ENCODE measurements at places on chromosomes 3 and 15.

GRCh38 chr3:154018100-154018696 is 103.0 kb upstream of the ARHGEF26 start:
- DNase-seq = peak; percentile 19

DNA sequence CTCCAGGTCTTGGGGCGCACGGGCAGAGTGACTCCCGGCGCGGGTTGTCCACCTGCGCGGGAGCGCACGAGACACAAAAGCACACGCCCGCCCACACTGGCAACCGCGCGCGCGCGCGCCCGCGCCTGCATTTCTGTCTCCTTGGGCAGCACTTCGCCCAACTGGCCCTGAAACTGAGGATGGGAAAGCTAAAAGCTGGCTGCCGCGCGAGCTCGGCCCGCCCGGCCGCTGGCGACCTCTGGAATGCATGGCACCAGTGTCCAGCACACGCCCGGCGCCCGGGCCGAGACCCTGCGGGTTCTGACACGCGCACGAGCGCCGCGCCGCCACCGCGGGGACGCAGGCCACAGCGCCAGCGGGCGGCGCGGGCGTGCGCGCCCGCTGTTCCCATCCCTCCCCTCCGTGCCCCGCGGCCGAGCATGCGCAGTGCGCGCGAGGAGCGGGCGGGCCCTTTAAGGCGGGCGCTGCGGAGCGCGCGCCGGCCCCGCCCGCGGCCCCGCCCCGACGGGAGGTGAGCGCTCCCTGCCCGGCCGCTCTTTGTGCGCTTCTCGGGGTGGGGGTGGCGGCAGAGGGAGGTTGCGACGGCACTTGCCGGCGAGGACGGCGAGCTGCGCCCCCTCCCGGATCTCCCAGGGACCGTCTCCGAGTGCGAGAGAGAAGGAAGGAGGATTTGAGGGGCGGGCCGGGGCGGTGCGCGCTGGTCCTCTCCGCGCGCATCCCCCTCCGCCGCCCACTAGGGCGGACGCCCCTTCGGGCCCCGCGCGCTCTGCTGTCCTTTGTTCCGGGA is 1.0 kb upstream of the MEX3B start:
- DNase-seq = peak; percentile 94

DNA sequence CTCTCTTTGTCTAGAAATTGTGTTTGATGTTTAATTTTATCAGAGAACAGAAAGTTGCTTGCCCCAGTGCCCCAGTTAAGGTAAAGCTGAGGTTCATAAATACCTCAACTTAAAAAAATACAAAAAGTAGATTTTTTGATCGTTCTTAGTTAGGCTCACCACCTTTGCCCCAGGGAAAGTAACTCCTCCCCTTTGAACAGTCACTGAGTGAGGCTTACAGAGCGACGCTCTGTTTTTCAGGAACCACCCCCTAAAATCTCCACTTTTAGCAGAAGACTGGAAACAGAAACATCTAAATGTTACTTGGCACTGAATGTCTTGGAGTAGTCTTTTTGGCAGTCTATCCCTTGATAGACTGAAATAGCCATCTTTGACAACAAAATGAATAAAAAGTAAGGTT is 24.9 kb downstream of the BLM start:
- no peak for DNase-seq

DNA sequence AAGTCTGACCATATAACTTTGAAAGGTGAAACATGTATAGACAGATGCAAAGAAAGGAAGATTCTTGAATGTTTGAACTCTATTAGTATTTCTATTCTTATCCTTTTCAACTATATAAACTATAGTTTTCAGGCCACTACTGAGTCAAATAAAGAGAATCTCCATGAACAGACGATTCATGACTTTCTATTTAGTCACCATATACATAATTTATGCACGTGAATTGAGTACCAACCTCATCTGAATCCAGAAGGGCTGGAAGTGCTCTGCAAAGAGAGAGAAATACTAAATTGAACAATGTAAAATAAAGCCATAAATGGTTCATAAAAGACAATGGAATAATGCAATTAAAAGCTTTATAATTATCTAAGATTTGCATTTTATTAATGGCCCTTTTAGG is 9.5 kb upstream of the VPS39 start:
- DNase-seq = no peak

DNA sequence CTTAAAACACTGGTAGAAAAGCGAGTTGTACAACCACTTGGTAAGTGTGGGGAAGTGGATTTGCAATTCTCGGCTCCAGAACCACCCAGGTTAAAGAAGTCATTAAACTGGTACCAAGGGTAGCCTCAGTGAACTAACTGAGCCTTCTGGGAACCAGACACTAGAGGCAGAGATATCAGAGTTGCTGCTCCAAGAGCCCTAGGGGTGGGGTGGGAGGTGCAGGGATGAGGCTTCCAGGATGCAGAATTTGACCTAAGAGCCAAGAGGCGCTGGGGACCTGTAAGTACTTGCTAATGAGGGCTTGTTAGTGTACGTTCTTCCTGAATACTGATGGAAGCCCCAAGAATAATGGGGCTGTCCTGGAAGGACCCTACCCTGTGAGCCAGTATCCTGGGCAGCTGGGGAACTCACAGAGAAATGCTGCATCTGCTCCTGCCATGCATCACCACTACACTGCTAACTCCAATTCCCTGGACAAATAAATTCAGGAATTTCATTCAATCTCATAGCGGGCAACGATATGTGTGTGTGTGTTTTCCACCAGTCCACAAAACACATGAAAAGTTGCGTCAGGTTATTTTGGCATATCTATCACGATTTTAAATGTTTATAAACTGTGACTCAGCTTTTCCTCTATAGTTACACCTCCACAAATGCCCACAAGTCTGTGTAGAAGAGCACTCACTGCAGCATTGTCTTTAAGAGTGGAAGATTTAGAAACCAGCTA is 23.8 kb downstream of the STIMATE start:
- no peak for DNase-seq

GRCh38 chr15:58608129-58608590 is 141.3 kb downstream of the ADAM10 start:
- DNase-seq = no peak

- DNase-seq = no peak
Observed at GRCh38 chr3:66248641-66249040, 27.8 kb downstream of the SLC25A26 start.

- peak; percentile 35 for DNase-seq
Observed at GRCh38 chr3:17412950-17413530, 329.4 kb downstream of the TBC1D5 start.

DNA sequence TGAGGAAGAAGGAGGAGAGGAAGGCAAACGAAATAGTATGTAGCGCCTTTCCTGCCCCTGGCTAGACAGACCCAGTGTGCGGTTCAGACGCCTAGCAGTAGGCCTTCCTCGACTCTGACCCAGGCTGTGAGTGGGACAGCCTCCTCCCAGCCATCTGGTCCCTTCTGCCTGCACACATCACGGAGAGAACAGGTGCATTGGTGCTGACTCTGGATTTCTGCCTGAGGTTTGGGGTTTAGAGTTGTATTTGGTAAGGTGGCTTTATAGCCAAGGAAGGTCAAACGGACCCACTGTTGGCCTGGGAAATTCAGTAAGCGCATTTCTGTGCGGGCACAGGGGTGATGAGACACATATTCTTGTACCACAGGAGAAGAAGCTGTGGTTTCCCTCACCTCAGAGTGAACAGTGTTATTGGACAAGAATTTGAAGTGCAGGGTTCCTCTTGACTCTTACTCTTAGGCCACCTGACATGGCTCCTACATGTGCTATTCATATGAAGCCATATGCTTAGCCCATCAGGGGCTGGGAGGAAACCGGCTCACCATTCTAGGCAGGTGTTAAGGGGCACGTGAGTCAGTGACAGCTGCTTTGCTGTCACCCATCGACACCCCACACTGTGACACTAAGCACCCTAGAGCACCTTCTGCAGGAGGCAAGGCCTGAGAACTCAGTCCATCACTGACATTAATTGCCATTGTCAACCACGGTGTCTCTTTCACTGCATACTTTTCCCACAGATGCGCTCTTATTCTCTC is 143.3 kb downstream of the CHDH start:
- no peak for DNase-seq

- no peak for DNase-seq
Observed at GRCh38 chr15:25136119-25136518, 181.3 kb downstream of the SNRPN start.

DNA sequence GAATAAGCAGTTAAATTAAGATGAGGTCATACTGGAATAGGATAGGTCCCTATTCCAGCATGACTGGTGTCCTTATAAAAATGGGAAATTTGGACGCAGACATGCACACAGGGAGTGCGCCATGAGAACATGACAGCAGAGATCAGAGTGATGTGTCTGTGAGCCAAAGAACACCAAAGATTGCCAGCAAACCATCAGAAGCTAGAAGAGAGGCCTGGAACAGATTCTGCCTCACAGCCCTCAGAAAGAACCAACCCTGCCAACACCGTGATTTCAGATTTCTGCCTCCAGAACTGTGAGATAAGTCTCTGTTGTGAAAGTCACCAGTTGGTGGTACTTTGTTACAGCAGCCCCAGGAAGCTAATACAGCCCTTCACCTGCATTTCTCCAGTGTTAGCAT is 34.7 kb downstream of the EPHB1 start:
- DNase-seq = no peak

DNA sequence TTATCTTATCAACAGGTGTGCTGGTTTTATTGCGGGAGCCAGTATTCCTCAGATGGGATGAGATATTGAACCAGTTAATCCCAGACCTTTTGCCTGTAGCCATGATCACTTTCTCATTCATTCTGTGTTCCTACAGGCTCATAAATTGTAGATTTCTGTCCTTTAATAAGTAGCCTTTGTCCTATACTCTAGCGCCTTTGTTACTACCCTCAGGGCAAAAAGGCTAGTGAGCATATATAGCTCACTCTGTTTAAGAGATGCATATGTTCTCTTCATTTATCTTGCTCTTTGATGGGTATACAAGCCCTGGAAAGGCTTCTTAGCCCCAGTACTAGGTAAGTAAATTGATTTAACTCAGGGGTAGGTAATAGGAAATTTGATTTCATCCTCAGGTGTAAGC is 95.1 kb downstream of the OXSM start:
- no peak for DNase-seq

GRCh38 chr3:150515210-150515609 is 31.1 kb downstream of the SERP1 start:
- DNase-seq = no peak

DNA sequence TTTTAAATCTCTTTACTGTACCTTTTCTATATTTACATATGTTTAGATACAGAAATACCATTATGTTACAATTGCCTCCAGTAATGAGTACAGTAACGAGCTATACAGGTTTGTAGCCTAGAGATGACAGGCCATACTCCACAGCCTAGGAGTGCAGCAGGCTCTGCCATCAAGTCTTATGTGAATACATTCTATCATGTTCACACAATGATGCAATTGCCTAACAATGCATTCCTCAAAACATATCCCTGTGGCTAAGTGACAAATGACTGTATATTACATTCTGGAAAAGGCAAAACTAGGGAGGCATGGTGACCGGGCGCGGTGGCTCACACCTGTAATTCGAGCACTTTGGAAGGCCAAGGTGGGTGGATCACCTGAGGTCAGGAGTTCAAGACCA is 192.4 kb upstream of the IGF1R start:
- DNase-seq = no peak

DNA sequence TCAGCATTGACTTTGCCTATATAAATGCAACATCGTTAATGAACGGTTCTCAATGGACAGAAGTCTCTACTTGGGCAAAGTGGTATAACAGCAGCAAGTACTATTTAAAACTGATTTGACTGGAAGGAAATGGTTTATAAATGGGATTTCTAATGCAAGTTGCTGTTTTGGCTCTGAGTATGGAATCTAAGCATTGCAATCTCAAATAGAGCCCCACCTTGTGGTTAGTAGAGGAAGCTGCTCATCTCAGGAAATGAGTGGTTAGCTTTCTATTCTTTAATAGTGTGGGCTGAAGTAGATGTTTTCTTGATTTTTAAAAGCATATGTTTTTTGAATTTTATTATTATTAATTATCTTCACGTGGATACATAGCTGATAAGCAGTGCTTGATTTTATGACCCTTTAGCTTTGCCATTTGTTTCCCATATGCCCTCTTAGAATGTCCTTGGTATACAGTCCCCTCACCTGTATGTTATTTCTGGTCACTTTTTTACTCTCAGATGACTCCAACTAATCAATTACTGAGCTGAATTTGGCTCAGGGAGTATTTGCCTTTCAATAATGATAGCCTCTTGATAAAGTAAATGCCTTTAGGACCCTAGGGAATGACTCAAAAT is 67.1 kb downstream of the OXSM start:
- no peak for DNase-seq

DNA sequence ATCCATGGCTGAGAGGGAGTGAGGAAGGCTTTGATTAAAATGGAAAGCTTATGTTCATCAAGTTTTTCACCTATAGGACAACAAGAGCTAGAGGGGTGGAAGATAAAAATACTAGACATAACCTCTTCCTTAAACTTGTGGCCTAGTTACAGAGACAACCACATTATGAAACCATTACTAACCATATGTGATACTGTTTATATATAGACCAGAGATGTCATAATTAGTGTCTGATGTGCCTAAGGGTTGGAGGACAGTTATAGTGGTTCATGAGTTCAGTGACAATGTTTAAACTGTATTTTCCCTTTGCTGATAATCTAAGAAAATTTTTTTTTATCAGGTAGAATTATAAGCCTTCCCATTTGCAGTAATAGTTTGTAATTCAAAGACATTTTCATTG is 23.7 kb downstream of the PHLDB2 start:
- DNase-seq = no peak

DNA sequence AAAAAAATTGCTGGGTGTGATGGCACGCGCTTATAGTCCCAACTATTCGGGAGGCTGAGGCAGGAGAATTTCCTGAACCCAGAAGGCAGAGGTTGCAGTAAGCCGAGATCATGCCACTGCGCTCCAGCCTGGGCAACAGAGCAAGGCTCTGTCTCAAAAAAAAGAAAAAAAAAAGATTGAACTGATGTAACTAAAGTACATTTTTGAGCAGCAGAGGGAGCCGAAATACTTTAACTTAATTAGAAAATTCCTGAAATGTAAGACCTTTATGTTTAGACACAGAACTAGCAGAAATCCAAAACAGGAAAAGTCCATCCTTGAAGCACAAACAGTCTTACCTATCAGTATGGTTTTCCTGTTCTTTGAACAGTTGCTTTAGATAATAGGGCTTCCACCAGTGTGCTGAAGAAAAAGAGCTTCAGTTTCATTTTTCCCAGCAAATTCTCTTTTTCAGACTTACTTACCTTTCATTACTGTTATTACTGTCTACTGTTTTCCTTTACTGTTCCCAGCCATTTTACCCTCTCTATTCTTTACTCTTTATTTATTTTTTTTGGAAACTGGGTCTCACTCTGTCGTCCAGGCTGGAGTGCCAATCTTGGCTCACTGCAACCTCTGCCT is 33.4 kb upstream of the ZNF609 start:
- peak; percentile 64 for DNase-seq
